HuH-7 (cell line): ENCODE measurements at places on chromosomes 11 and 22.
A peak's percentile ranks its signal among the peaks of the same experiment; 100 is the strongest.

DNA sequence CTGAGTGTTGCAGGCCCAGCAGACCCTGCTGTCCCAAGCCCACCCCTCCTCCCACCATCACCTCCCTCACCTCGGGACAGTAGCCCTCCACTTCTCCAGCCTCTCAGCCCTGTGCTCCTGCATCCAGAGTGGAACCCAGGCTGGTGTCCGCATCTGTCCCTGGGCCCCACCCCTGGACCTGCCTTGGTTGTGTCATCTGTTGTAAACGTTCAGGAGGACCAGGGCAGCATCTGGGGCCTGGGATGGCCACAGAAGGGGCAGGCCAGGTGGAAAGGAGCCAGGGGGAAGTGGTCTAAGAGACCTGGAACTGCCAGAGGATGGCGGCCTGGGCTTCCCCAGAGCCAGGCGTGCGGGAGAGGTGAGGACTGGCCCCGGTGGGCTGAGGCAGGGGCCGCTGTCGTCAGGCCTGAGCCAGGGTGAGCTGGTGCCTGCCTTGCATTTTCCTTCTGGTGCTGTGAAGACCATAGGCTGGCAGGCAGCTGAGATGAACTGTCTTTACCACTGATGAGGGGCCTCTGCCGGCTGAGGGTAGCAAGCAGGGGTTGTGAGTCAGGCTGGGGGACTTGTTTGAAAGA, 26.1 kb upstream of the MGAT3 start:
- no peak for DNase-seq

- DNase-seq = no peak
Measured at GRCh38 chr22:24338726-24339451, 68.3 kb downstream of the SPECC1L start.

DNA sequence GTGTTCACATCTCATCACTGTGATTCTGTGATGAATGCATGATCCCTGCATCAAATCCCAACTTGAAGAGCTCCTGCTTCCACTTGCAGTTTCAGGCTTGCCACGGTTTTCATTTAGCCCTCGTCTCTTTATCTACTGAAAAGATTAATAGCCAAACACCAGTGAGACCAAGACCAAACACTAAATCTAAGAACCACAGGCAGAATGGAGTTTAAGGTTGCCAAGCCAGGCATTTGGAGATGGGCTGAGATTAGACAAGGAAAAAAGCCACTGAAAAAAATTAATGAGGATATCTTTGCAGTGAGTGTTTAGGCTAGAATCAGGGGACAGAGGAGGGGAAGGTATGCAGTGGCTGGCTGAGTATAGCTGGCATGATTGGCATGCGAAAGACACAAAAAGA, 227.2 kb upstream of the BLID start:
- no peak for DNase-seq

DNA sequence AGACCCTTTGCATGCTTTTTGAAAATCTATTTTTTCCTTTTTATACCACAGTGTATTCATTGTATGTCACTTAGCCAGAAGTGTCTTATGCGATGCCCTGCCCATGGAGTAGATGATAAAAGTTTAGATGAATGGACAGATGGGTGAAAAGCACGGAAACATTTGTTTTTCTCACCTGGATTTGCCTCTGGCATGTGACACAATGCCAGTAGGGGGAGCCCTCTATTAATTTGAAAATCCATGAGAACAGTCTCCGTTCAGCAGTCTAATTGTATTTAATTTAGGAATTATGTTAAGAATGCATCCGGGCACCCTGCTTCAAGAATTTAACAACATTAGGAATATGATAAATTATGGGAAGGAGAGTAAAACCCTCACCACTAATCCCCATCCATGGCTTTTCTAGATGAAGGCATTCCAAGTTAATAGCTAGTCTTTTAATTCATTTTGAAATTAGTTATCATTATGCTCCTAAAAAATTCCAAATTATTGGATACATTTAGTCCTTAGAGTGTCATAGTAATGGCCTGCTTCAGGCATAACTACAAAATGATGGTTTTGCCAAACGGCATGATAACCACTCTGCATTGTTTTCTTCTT, 55.3 kb upstream of the ALKBH3 start:
- peak; percentile 16 for DNase-seq

DNA sequence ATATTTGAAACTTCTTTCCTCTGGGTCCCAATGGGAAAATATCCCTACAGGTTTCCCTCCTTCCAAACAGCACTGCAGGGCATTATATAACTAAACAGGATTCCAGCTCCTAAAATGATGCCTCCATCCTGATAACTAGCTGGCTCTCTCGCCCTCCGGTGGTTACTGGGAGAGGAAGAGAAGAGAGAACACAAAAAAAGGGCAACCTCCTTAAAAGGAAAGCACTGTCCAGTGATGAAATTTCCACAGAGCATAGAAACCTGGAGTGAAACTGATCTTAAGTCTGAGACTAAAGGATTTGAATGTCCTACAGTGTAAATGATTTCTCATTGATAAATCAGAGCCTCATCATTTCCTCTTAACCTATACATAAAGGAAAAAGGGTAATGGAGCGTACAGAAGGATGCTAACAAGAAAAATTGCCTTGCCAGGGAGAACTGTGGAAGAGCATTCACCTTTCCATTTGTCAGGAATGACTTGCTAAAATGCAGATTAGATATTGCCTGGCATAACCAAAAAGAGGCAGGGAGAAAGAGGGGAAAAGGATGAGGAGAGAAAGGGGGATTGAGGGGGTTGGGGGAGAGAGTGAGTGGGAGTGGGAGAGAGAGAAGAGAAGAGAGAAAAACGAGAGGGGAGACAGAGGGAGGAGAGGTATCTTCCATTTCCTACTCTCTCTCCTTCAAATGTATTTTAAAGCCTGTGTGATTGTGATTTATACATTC, 121.3 kb downstream of the APOL5 start:
- DNase-seq = no peak

GRCh38 chr11:2750682-2751522, 51.1 kb upstream of the KCNQ1OT1 start:
- no peak for DNase-seq

GRCh38 chr11:72642043-72642883, 32.0 kb downstream of the PDE2A start:
- peak; percentile 64 for DNase-seq

- DNase-seq = no peak
Measured at GRCh38 chr11:120863359-120863758, 160.5 kb upstream of the TBCEL start.

- DNase-seq = no peak
Measured at GRCh38 chr11:80054582-80055165, 613.8 kb upstream of the TENM4 start.

DNA sequence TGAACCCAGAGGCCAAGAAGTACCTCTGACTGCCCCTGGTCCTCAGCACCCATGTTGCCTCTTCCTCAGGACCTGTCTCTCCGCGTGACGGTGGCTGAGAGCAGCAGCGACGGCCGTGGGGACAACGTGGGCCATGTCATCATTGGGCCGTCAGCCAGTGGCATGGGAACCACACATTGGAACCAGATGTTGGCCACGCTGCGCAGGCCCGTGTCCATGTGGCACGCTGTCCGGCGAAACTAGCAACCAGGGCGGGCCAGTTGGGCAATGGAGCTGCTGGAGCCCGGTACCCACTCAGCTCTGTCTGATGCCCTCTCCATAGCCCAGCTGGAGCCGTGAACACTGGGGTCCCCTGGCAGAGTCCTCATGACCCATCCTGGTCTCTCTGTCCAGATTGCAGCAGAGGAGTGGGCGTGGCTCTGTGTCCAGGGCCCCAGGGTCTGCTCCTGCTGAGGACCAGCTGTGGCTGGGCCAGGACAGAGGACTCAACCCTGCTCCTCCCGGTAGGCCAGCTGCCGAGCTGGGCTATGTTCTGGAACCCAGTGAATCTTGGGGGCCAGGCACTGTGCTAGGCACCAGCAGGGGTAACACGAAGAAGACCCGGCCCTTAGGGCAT, 8.0 kb upstream of the RHOD start:
- no peak for DNase-seq

DNA sequence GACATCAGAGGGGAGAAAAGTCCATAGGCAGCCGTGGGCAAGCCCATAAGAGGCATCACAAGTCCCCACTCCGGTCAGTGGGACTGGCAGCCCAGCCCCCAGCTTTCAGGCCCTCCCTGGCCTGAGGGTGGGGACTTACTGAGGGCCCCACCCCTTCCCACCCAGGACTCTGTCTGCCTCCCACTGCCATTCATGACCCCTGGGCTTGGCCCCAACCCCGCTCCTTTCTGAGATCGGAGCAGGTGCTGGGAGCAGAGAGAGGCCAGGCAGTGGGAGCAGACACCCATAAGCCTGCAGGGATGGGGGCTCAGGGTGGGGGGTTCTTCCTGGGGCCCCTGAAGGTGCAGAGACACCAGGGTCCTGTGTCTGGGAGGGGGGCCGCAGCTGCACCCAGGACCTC, 5.1 kb downstream of the UPK2 start:
- no peak for DNase-seq

DNA sequence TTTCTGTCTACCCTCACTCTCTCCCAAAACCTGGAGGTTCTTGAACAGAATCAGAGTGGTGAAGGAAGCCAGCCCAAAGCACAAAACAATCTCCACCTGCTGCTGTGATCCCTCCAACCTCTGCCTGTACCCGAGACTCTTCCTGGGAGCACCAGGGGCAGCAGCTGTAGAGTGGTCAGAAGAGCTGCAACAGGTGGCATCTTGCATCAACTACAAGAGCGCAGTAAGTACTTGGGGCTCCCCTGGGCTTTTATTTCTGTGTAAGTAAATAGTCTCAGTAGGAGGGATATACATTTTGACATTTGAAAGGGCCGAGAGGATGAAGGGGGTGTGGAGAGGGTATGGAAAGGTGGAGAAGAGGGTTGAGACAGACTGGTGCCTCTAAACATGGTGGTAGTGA, 8.3 kb upstream of the UBQLNL start:
- DNase-seq = no peak

- DNase-seq = no peak
Measured at GRCh38 chr11:12142176-12142575, 31.8 kb downstream of the MICAL2 start.

GRCh38 chr11:114758627-114759026, 80.3 kb downstream of the NXPE2 start:
- no peak for DNase-seq

DNA sequence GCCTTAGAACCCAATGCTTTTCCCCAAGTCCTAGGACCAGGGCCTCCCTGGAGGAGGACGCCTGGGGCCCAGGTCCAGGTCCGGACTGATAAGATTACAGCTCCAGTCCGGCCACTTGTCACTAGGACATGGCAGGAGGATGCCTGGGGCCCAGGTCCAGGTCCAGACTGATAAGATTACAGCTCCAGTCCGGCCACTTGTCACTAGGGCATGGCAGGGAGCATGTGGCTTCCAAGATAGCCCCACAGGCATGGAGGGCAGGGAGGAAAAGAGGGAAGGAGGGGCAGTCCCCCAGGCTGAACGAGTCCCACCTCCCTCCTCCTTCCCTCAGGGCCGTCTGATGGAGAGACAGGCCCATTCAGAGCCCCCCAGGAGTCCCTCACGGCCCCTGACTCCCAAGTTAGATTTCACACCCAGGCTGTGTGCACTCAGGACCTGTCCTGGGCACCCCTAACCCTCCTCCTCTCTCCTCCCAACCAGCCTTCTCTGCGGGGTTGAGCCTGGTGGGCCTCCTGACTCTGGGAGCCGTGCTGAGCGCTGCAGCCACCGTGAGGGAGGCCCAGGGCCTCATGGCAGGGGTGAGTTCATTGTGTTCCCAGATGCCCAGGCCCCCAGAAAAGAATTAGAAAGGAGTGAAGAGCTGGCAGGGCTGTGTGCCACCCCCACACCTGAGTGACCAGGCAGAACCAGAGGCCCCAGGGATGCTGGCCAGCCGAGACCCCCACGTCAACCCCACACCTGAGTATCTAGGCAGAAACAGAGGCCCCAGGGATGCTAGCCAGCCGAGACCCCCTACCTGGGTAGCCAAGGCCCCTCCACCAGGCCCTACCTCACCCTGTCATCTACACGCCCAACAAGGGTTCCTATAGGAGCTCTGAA, 2.1 kb downstream of the TSPAN32 start:
- DNase-seq = no peak

DNA sequence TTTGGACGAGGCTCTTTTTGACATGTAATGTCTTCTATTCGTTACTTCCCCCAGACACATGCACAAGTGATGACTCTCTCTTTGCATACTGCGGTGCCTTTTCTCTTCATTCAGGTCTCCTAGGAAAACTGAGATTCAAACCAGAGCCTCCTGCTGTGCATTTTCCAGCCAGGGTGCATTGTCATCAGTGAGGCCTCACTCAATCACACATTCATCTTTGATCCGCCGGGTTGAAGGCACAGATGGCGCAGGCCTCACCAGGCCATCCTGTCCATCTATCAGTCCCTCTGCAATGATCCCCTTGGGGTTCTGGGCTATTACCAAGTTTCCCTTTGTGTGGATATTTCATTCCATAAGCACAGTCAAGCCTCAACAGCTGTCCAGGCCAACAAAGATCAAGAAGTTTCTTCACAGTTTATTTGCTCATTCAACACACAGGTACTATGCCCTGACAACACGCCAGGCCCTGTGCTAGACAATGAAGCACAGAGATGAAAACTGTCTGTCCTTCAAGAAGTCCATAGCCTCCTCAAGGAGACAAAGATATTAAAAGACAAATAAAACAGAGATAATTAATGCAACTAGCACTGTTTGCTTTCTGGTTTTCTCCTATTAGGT, 107.8 kb downstream of the LARGE1 start:
- DNase-seq = no peak

- no peak for DNase-seq
Measured at GRCh38 chr22:19287076-19287707, 4.3 kb downstream of the CLTCL1 start.

DNA sequence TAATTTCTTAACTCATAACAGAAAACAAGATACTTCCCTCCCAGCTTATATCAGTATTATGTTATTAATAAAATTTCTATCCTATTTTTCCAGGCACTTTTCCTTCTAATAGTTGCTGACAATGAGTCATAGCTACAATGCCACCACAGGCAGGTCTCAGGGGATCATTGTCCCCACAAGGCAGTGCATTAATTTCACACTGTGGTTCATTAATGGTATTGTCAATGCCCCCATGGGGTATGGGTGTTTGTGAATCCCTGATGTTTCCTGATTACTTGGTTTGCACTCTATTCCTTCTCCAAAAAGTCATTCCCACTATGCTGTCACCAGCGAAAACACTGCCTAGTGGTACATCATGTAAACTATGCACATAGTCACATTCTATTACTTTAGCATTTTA, 345.5 kb upstream of the CTSC start:
- DNase-seq = no peak

GRCh38 chr22:44089717-44090570, 65.8 kb downstream of the PARVB start:
- no peak for DNase-seq

- no peak for DNase-seq
Measured at GRCh38 chr11:117604336-117604995, 192.6 kb downstream of the DSCAML1 start.
